ENCODE measurements at places on chromosomes 5 and 9.

- DNase-seq = no peak
Measured at GRCh38 chr5:168227973-168228615, 63.4 kb upstream of the WWC1 start.

DNA sequence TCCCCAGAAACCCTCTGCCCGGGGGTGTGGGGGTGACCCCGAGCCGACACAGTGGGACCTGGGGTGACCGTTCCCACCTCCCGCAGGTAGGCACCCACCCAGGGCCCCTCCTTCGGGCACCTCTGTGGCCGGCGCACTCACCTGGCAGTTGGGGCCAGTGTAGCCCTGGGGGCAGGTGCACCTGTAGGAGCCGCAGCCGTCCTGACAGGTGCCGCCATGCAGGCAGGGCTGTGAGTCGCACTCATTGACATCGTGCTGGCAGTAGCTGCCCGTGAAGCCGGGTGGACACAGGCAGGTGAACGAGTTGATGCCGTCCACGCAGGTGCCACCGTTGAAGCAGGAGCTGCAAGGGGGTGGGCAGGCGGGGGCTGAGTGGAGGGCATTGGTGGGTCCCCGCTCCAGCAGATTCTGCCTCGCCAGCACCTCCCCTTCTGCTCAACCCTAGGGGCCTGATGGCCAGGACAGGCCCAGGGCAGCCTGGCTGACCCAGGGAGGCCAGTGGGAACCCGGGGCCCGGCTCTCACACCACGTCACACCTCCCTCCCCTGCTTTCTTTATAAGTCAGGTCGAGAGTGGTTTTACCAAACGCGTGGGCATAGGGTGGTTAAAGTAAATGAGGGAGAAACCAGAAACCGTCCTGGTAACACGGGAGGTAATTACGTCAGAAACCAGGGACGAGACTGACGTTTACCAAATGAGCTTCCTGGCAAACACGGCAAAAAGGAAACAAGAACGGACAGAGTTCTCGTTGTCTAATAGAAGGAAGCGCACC is 26.1 kb upstream of the SEC16A start:
- DNase-seq = no peak

DNA sequence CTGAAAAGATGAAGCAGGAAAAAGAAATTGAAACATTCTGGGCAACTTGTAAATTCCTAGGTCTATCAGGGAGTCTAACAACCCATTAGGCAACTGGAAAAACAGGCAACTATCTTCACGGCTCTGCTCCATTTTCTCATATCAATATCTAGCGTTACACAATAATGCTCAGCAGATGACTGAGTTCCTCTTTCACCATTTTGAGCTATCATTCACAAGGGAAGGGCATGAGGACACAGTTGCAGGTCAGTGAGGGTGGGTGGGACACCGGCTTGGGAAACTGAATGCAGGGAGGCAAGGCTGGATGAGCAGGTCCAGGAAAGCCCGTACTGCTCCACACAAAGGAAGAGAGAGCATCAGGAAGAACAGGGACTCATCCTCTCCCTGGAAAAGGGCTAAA is 67.0 kb downstream of the FRMD3 start:
- DNase-seq = no peak

GRCh38 chr9:2267181-2267745 is 252.1 kb downstream of the SMARCA2 start:
- no peak for DNase-seq

DNA sequence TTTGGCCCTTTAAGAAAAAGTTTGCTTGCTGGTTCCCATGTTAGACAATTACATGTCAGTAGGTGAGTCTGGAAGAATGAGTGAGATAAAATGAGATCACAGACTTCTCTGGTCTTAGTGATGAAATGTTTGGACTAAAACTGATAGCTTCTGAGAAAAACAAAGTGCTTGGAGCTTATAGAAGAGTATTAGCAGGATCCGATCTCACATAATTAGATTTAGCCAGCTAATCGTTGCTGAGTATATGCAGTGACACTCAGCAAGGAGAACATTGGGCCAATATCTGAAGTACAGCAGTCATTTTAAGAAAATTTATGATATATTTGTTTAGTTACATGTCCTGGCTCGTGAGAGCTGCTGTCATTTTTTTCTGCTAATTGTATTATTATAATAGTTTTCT is 135.8 kb downstream of the SNCAIP start:
- DNase-seq = no peak

All from activated naive CD4-positive, alpha-beta T cell (primary cell).